B cell (primary cell): ENCODE measurements at places on chromosomes 11 and 22. TPM values are rescaled to one million over a fixed set of nuclear protein-coding genes. Genes with fewer than 3 reads are reported as not detected.

Gene TRIM44
- 35.2 and 39.1 TPM in 2 replicates for polyA plus RNA-seq

Gene PHF5A
- 29.4 and 62.1 TPM in 2 replicates for polyA plus RNA-seq

Gene OR52N5
- polyA plus RNA-seq, result not detected in 2 replicates

Gene CCDC73
- not detected in 2 replicates for polyA plus RNA-seq

Gene MMP3
- polyA plus RNA-seq, result not detected in 2 replicates

Gene MAPK8IP2
- 0.19 and 0.36 TPM in 2 replicates for polyA plus RNA-seq

Gene PLAAT2
- polyA plus RNA-seq, result 3.4 and 4.0 TPM in 2 replicates

Gene INS
- not detected in 2 replicates for polyA plus RNA-seq

Gene PHF21B
- not detected in 2 replicates for polyA plus RNA-seq

Gene ELMOD1
- polyA plus RNA-seq, result not detected in 2 replicates

Gene TUBA8
- 2.8 and 3.4 TPM in 2 replicates for polyA plus RNA-seq

Gene UBASH3B
- polyA plus RNA-seq, result 2.3 and 3.2 TPM in 2 replicates

Gene TEX12
- 0.10 and 0.36 TPM in 2 replicates for polyA plus RNA-seq

Gene RTN4RL2
- 0.10 and 0.13 TPM in 2 replicates for polyA plus RNA-seq

Gene SCUBE1
- 0.14 TPM in 1 of 2 replicates, not detected in the other for polyA plus RNA-seq

Gene LRP5
- polyA plus RNA-seq, result 1.7 and 2.4 TPM in 2 replicates

Gene LRRC56
- polyA plus RNA-seq, result 6.6 and 11.8 TPM in 2 replicates

Gene RIMBP3B
- not detected in 2 replicates for polyA plus RNA-seq

Gene C22orf31
- not detected in 2 replicates for polyA plus RNA-seq

Gene SMIM35
- 1.3 TPM in 2 replicates for polyA plus RNA-seq

Gene DYNC2H1
- polyA plus RNA-seq, result 0.71 and 0.92 TPM in 2 replicates

Gene SLC22A6
- polyA plus RNA-seq, result not detected in 2 replicates

Gene SLC15A3
- polyA plus RNA-seq, result 45.9 and 61.5 TPM in 2 replicates

Gene OR5AL1
- polyA plus RNA-seq, result not detected in 2 replicates

Gene PGA5
- not detected in 2 replicates for polyA plus RNA-seq

Gene CEP164
- polyA plus RNA-seq, result 31.5 and 36.8 TPM in 2 replicates

Gene ISX
- polyA plus RNA-seq, result not detected in 2 replicates

Gene LIF
- 0.06 TPM in 1 of 2 replicates, not detected in the other for polyA plus RNA-seq

Gene NOX4
- polyA plus RNA-seq, result not detected in 2 replicates

Gene CATSPER1
- not detected in 2 replicates for polyA plus RNA-seq

Gene OR51A4
- not detected in 2 replicates for polyA plus RNA-seq

Gene OR2D2
- polyA plus RNA-seq, result not detected in 2 replicates

Gene MIAT
- 7.4 and 18.4 TPM in 2 replicates for polyA plus RNA-seq

Gene MAPK8IP1
- 4.0 and 9.1 TPM in 2 replicates for polyA plus RNA-seq

Gene HMOX1
- 4.7 and 9.4 TPM in 2 replicates for polyA plus RNA-seq

Gene SYT7
- 0.07 TPM in 1 of 2 replicates, not detected in the other for polyA plus RNA-seq

Gene RAG2
- not detected in 2 replicates for polyA plus RNA-seq

Gene MMP12
- polyA plus RNA-seq, result not detected in 2 replicates

Gene MMP13
- not detected in 2 replicates for polyA plus RNA-seq

Gene ZC3H12C
- 0.01 and 0.06 TPM in 2 replicates for polyA plus RNA-seq

Gene SAC3D1
- polyA plus RNA-seq, result 2.4 and 6.0 TPM in 2 replicates

Gene C11orf21
- 38.9 and 72.4 TPM in 2 replicates for polyA plus RNA-seq

Gene MCAT
- polyA plus RNA-seq, result 8.4 and 16.3 TPM in 2 replicates
